ENCODE measurements at places on chromosomes 3 and 15.

DNA sequence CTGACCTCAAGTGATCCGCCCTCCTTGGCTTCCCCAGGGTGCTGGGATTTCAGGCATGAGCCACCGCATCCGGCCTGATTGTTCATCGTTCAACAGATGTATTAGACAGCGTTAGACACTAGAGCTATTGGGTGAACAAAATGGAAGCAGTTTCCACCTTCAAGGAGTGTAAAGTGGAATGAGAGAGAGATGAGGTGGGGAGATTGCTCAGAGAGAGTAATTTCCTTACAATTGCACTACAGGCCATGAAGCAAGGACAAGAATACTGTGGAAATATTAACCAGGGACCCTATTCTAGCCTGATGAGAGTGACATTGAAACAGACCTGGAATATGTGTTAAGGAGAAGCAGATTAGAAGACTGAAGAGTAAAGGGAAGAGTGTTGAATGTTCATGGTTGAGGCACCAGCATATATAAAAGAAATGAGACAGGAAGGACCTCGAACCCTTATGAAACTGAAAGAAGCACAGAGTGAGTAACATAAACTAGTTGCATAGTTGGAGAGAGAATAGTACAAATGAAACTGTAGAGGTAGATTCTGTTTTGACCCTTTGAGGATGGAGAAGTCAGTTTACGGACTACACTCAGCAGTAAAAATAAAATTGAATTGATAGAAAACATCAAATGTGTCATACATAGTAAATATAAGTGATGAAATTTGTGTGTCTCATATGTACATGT is 7.2 kb downstream of the RTF1 start:
- DNase-seq, result no peak

GRCh38 chr3:157233923-157234322 is 74.0 kb upstream of the CCNL1 start:
- DNase-seq, result no peak

GRCh38 chr3:189122526-189123205 is 49.1 kb upstream of the TPRG1 start:
- no peak for DNase-seq

GRCh38 chr3:169662843-169663160 is 710 bp downstream of the MECOM start:
- peak; percentile 90 for DNase-seq

- no peak for DNase-seq
These were observed 9.9 kb downstream of the NCEH1 start for GRCh38 chr3:172700936-172701455.

DNA sequence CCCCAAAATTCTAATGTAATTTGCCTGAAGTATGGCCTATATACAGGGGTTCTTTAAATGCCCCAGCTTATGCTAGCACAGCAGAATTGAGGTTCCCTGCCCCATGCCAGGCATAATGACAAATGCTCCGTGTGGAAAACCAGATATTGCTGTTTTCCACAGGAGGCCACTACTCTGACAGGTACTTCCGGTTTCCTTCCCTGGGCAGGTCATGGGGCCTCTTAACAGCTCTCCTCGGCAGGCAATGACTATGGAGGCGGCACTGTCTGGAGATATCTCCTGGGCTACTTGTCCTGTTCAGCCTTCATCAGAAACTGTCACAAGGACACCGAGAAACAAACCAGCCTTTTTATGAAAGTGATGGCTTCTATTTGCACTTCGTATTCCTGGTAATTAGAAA is 54.8 kb downstream of the SLC7A14 start:
- DNase-seq, result no peak

GRCh38 chr3:138939561-138940241 is 7.2 kb downstream of the FOXL2 start:
- DNase-seq, result no peak

- no peak for DNase-seq
These were observed 50.4 kb upstream of the TBC1D21 start for GRCh38 chr15:73822998-73823397.

DNA sequence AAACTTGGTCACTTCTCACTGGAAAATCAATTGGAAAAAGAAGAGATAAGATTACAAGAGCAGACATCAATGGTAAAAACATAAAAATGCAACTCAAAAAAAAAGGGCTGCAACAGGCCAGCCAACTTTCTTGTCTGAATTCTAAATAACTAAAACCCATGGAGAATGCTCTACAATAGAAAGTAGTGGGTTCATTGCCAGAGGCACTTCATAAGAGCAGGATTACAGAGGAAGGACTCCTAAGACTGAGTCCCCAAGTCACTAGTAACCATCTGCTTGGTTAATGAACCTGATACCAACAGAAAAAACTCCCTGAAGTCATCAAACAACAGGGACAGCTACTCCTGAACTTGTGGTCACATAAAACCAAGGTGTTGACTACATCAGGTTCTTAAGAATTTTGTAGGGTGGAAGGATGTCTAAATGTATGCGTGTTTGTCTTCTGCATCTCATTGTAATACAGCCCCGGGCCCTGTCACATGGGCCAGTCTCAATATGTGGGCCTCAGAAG is 148.6 kb downstream of the IMPG2 start:
- no peak for DNase-seq

DNA sequence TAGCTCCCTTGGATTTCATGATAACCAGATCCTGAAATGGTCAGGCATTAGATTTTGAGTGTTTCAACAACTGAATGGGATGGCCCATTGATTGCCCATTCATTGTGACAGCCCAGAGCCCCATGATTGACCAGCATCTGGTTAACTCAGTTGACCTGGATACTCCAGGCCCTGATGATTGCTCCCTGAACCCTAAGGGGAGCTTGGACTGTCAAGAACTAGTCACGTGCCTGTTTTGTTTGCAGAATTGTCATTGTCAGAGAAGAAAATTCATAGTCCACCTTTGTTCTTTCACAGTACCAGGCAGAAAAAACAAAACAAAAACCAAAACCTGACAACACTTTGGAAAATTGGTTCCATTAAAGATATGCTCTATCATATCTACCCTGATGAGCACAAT is 241.3 kb upstream of the ONECUT1 start:
- no peak for DNase-seq

DNA sequence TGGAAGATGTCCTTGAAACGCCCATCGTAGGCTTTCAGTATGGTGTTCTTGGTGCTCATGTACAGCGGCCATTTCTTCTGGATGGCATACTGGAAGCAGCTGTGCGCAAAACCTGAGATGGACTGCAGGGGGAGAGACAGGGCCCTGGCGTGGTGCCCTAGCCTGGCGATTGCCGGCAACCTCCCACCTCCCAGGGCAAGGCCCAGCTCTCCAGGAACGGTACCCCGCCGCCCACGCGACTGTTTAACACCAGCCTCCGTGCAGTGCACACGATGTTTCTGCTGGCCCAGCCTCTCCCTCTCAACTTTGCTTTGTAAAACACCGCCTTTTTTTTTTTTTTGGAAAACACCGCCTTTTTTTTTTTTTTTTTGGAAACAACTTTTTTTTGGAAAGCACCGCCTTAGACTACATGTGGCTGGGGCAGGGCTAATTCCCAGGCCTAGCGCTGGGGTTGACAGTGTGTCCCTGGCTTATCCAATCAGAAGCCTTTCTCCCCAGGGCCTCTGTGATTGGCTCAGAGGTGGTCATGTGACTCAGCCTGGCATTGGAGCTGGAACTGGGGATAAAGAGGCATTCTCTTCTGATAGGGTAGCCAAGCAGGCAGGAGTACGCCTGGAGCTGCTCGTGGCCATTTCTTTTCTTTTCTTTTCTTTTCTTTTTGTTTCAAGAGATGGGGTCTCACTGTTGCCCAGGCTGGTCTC is 14.7 kb downstream of the IDH2 start:
- DNase-seq, result no peak
